ENCODE measurements at places on chromosomes 5 and 9. TPM values are rescaled to one million over a fixed set of nuclear protein-coding genes. Genes with fewer than 3 reads are reported as not detected.

GRCh38 chr5:56323505-56323904 lies 90.4 kb upstream of the ANKRD55 start:
- DNase-seq, result no peak

DNA sequence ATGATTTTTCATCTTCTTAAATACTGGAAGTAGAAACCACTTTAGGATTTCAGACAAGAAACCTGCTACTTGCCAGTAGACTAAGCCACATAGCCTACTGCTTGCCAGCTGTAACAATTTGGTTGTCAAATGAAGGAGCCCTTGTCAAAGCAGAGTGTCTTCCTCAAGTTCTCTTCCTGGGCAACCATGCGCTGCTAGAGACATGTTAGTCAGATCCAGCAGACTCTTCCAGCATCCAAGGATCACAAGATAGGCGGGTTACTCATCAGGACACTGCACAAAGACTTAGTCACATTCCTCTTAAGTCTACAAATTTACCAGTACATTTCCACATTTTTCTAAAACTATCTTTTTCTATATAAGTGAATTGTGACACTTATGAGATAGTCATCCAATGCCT lies 24.4 kb downstream of the SKIC3 start:
- DNase-seq, result no peak

DNA sequence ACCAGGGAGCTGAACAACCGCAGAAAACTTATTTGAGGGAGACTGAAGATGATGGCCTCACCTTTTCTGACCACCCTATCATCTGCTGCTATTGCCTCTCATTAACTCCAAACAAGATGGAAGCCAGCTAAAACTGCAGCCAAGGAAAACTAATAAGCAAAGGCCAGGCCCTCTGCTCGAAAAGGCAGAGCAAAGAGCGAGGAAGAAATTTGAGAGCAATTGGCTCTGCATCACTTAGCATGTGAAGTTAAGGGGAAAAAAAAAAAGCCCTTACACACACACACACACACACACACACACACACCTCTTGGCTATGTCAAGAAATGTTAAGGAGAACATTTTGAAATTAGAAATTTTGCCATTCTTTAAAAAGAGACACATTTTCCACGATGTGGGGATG lies 228.1 kb upstream of the CYLC2 start:
- peak; percentile 6 for DNase-seq

The PDCD1LG2 gene
- 1.3 TPM for total RNA-seq

DNA sequence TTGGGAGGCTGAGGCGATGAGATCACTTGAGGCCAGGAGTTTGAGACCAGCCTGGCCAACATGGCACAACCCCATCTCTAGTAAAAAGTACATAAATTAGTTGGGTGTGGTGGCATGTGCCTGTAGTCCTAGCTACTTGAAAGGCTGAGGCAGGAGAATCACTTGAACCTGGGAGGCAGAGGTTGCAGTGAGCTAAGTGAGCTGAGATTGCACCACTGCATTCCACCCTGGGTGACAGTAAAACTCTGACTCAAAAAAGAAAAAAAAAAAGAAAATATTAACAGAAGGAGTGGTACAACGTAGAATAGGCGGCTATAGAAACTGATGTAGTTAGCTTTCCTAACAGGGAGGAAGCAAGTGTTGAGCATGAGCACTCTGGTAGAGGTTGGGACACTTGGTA lies 59.9 kb downstream of the PBX3 start:
- no peak for DNase-seq

DNA sequence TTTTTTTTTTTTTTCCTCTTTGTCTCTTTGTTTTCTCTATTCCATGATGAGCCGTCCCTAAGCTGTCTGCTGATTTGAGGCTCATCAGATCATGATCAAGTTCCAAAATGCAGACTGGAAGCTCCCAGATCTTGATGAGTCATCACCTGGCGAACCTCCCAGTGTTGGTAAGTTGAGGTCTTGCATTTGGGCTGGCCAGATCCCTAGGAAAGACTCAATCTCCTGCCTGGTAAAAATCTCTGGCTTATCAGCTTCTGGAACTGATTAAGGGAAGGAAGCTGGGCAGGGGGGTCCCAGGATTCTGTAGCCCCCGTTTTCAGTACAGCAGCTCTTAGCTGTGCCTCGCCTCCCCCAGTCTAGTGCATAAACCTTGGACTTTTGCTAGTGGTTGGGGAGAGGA lies 69.0 kb downstream of the TSPAN17 start:
- DNase-seq, result peak; percentile 43

The SPATA31E1 gene
- not detected for total RNA-seq

DNA sequence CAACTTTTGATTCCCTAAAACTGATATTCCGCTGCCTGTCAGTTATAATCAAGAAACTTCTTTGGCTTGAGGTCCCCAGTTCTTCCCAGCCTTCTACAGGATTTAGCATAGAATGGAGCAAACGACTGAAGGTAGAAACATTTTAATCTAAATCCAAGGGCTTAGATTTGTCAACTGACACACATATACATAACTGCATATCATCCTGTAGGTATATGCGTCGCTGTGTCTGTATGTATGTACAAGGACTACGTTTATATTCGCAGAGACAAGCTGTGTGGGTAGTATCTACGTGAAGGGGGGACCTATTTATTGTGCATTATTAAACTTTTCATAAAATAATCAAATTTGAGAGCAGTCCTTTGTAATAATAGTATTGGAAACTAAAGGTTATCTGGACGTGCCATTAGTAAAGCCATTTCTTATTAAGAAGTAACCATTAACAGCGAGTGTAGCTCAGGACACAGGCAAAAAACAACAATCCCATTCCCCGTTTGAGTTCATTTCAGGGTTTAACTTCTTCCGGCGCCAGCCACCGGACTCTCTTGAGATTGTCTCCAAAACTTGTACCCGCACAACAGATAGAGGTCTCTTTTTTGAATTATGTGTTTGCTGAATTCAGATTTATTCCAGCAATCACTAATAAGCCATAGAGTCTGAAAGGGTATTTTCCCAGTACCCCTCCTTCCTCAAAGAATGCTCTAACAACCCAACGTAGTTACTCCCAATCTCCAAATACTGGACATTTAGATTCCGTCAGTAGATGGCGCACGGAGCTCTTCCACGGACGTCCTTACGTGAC lies 2.1 kb upstream of the MLLT3 start:
- DNase-seq, result peak; percentile 87

- DNase-seq, result peak; percentile 35
These were observed 75.0 kb upstream of the SAP30L start for GRCh38 chr5:154370813-154371212.

- DNase-seq, result no peak
These were observed 259.9 kb upstream of the RASA1 start for GRCh38 chr5:87007737-87008136.

The PCDHB13 gene
- total RNA-seq, result 1.9 TPM

DNA sequence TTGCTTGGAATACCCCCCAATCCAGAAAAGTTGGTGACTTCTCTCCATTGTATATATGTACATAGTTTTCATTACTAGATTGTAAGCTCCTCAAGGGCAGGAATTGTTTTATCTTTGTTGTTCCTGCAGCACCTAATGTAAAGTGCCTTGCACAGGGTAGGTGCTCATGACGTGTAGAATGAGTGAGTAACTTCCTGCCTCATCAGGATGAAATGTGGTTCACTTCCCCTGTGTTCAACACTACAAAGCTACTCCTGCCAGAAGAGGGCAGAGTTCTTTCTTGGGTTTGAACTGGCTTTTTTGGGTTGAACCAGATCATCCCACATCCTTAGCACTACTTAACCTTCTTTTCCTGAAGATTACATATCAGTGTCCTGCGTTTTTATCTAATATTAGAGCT lies 23.9 kb downstream of the GTF3C4 start:
- no peak for DNase-seq

DNA sequence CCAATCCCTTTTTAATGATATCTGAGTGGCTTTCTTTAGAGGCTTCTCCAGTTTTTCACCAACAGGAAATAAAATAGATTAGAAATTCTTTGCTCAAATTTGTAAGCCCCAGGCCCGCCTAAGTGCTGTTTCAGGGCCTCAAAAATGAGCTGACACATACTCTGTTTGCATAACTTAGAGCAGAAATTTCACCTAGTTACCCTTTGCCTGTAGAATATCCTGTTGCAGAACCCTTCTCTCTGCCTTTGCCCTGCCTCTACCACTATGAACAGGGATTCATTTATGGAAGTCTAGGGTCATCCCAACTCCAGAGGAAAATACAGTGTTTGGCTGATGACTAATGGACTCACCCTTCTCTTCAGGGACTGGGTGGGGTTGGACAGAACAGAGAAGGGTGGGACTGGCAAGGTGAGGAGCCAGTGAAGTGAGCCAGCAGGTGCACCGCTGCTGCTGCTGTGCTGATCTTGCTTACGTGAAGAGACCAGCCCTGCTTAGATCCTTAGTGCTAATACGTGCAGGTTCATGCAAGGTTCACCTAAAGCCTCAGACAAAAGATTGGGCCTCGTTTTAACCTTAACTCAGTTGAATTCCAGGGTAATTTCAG lies 22.8 kb downstream of the OSTF1 start:
- DNase-seq, result no peak

DNA sequence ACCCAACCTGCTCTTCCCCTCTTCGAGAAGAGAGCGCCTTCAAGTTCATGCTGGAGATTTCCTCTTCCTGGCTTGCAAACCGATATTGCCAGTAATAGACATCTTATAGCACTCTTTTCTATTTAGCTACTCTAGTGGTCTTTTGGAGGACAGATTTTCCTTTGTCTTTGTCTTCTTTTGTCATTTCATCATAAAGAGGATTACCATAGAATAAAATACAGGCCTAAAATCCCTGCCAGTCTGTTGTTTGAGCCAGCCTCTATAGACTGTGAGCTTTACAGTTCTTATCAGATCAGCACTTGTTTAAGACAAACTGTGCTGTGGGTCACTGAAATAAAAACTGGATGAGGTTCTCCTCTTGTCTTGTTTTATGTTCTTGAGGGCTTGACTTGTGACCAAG lies 802.8 kb downstream of the NR2F1-AS1 start:
- DNase-seq, result no peak

The RETREG1 gene
- total RNA-seq, result 67.3 TPM

The FGF10 gene
- total RNA-seq, result 7.8 TPM

DNA sequence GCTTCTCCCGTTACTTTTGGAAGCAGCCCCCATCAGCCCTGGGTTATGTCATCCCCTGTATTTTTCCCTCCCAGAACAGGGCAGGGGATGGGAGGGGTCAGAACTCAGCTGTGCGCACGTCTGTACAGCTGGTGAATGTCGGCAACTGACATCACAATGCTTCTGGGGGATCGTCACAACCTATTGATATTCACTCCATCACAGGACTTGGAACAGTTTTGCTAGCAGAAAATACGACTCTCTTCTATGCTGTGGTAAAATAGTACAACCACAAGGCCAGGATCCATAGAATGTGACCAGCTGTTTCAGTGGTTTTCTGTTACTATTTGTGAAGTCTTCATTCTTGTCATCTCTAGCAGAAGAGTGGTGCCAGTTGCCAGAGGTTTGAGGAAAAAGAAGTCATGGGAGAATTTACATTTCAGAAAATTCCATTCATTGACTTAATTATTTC lies 77.1 kb upstream of the KLF4 start:
- peak; percentile 85 for DNase-seq

- DNase-seq, result no peak
These were observed 2.3 kb downstream of the TUT7 start for GRCh38 chr9:86351880-86352279.

GRCh38 chr9:87607859-87608258 lies 110.2 kb downstream of the DAPK1 start:
- DNase-seq, result no peak

- DNase-seq, result no peak
These were observed 36.3 kb downstream of the RUSC2 start for GRCh38 chr9:35526087-35526801.

The SLC9A3 gene
- 1.2 TPM for total RNA-seq

- DNase-seq, result no peak
These were observed 134.1 kb upstream of the RAPGEF1 start for GRCh38 chr9:131873891-131874440.

DNA sequence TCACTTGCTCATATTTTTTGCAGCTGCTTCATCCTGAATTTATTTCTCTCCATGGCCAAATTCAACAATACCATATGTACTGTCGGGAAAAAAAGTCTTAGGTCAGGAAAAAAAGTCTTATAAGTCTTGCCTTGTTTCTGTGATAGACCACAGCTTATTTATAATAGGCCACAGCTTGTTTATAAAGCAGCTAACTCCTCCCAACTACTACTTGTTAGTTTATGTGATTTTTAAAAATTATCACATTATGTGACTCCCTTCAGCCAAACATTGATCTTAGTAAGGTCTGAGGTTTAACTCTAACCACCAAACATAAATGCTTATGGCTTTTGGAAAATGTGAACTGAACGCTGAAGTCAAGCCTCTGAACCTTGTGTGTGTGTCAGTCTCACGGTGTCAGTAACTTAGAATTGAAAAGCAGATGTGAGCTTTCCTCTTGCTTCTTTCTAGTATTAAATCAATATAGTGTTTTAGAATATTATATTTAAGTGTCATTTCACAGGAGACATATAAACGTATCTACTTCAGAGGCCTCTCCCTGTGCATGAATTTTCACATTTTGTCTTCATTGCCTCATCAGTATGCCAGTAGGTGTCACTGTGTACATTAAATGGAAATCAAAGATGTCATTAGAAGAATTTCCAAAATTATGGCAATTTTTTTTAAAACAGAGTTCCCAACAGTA lies 51.3 kb downstream of the SNX24 start:
- DNase-seq, result peak; percentile 64

- peak; percentile 55 for DNase-seq
These were observed 1.4 kb downstream of the MARCHF3 start for GRCh38 chr5:127028822-127029457.

- no peak for DNase-seq
These were observed 135.3 kb downstream of the ROR2 start for GRCh38 chr9:91814753-91815152.

The TAL2 gene
- total RNA-seq, result 13.9 TPM

DNA sequence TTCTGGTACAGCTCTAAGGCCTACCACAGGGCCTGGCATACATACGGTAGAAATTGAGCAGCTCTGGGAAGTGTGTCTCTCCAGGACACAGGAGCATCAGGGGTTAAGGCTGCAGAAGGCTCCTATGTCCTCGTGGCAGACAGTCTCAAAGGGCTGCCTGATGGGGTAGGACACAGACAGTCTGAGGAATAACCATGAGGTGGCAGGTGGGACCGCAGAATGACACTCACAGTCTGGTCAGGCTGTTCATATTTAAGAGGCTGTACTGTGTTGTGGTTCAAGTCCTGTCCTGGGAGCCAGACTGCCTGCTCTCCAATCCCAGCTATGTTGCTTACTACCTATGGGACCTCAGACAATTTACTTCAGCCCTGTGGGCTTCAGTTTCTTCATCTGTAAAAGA lies 217.1 kb downstream of the TRIM32 start:
- DNase-seq, result no peak
